Sciatic nerve (tissue), 2 donors: ENCODE measurements at places on chromosomes 3 and 15. TPM values are rescaled to one million over a fixed set of nuclear protein-coding genes. Genes with fewer than 3 reads are reported as not detected.

- no peak for DNase-seq
Observed at GRCh38 chr3:147407114-147407497, 763 bp upstream of the ZIC4 start.

DNA sequence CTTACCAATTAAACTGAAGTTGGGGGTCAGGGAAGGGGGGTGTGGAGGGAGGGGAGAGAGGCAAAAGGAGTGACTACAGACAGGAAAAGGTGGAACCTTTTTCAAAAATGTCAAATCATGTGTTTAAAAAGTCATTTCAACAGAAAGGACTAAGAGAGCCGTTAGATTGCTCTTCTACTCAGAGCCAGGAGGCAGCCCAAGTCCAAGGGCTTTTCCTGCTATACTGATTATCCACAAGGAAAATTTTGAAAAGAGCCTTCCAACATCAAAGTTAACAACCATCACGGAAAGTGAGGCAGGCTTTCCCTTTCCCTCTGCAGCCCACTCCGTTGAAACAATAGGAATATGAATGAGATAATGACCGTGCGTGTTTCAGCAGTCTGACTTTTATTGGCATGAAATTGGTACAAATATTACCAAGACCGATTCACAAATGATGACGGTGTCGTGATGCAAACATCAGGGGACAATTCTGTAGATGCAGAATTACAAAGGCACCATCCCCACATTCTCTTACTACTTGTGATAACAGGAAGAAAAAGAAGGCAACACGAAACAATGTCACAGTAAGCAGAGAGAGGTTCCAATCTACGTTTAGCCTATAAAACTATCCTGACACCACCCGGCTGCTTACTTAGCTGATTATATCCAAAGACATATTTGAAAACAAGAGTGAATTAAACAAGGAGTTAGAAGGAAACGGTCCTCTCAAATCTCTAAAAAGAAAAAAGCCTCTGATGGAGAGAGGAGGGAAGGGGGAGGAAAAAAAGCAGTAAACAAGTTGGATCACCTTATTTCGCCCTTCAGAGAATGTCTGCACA, 453.7 kb downstream of the FOXP1 start:
- no peak for DNase-seq

- DNase-seq: peak; percentile 61
Observed at GRCh38 chr15:28456476-28457395, 76.0 kb downstream of the GOLGA8G start.

DNA sequence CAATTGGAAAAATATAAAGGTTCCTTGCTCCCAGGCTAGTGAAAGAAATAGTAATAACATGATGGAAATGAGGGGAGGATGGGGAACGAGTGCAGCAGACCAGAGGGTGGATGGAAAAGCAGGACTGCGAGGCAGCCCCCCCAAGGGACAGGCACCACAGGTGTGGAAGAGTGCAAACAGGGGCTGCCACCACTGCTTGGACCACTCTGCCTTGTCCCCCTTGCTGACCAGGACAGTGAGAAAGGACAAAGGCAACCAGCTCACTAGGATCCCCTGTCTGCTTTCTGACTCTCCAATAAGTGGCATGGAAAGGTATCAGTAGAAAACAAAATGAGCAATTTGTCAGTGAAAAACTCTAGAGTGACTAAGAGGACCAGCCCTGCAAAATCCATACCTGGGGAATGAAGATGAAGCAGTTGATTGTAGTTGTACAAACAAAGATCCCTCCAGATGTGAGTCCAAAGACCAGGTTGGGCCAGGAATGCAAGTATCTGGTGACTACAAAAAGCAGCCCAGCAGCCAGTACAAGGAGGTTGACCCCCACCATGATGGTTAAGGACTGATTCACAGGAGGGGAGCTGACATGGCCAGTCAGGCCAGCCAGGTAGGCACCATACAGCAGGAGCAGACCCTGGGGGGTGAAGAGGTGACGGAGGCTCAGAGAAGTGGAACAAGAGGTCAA, 86.6 kb upstream of the GSK3B start:
- DNase-seq: no peak

GRCh38 chr15:101501703-101502373, 12.3 kb upstream of the PCSK6 start:
- DNase-seq: peak; percentile 60

DNA sequence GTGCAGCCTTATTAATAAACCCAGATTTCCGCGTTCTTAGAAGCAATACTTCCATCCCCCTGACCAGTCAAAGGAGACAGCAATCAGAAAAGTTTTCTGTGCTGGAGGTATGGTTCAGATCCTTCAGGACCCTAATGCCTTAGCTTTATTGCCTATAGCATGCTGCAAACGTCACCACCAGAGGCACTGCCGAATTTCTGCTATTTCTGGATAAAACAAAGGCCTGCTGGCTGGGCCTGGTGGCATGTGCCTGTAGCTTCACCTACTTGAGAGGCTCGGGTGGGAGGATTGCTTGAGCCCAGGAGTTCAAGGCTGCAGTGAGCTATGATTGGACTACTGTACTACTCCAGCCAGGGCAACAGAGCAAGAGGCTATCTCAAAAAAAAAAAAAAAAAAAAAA, 407.2 kb downstream of the FOXP1 start:
- no peak for DNase-seq

DNA sequence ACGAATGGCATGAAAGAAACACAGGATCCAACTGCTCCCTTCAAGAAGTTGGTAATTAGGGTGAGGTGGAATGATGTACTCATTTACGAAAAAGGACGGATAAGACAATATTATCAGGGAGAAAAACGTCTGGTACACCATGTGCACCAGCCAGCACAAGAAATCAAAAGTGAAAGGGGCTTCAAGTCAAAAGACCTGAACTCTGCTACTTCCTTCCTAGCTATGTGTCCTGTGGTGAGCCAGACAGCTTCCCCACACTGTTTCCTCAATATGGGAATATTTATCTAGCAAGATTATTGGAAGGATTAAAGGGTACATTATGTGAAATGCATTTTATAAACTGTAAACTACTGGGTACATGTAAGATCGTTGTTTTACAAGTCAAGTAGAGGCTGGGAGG, 33.9 kb downstream of the RAB27A start:
- no peak for DNase-seq

DNA sequence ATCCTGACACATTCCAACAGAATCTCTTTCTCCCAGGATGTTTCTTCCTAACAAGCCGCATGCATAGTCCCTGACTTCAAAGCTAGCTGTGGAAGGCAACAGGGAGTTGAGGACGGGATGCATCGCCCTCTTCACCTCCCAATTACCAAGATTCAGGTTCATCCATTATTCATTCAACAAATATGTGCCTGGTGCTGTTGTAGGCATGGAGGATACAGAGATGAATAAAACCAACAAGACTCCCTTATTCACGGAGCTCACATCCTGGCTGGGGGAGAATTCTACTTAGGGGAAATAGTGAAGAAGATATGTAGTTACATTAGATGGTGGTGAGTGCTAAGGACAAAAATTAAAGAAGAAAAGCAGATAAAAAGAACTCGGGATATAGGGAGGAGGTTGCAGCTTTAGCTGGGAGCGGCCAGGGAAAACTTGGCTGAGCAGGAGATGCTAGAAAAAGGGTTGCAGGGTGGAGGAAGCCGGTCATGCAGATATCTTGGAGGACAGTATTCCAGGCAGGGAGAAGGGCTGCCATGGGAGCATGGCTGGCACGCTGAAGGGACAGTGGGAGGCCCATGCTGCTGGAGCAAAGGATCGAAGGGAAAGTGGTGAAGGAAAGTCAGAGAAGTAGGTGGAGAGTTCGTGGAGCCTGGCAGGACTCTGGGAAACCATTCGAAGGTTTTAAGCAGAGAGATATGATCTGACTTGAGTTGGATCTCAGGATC, 5.0 kb downstream of the ITGB5 start:
- no peak for DNase-seq

DNA sequence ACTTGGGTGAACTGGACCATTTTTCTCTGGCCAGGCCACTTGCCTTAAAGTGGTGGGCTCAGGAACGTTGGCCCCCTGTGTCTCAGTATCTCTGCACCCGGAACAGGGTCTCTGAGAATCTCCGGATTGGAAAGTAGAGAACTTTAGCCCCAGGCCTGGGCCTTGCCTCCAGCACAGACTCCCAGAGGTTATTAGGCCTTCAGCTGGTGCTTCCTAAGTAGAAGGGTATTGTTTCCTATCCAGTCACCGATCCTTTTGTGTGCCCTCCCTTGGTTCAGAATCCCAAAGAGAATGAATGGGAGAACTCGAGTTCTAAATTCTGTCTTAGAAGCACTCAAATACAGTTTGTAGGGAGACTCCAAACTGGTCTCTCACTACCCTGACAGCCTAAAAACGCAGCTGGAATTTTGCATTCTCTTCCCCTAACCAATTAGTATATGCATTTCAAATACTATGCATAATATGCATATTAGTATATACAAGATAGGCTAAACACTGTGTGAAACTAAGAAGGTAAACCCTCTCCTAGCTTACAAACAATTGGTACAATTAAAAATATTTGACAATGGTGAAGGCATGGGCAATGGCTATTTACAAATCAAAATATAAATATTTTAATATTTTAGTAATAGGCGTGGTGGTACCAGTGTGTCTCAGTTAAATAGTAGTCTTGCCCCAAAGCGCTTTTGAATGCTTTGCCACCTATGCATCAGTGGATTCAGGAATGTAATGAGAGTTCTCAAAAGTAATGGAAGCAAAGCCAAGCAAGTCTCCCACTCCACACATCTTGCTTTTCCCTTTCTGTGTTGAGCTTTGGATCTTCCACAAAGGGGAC, 48.5 kb upstream of the SLC4A7 start:
- no peak for DNase-seq

- no peak for DNase-seq
Observed at GRCh38 chr3:144626835-144627234, 655.2 kb downstream of the DIPK2A start.

DNA sequence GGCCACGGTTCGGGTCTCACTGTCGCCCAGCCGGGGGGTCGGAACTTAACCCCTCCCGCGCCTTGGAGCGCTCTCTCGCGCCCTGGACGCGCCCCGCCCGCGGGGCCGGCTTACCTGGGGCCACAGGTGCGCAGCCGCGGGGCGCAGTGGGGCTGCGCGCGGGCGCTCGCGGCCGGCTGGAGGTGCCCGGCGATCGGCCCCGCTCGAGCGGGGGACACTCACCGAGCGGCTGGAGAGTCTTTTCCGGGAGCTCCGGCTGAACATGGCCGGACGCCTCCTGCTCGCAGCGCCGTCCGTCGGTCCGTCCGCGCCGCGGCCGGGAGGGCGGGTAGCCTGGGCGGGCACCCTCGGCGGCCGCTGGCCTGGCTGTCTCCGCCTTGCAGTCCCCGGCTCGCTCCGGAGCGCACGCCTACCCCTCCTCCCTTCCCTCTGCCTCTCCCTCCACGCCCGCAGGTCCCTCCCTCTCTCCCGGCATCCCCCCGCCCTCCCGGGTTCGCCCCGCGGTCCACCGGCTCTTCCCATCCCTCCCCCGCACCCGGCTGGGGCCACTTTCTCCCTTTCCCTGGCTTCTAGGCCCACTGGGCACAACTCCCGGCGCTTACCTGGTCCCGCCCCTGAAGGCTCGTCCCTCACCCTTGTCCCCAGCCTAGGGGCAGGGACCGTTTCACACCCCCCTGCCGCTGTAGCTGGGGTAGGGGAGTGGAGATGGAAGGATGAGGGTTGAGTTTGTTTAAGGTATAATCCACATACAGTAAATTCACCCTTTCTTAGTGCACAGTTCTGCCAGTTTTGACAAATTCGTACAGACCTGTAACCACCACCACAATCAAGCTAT, 220.1 kb upstream of the PRICKLE2 start:
- DNase-seq: no peak

DNA sequence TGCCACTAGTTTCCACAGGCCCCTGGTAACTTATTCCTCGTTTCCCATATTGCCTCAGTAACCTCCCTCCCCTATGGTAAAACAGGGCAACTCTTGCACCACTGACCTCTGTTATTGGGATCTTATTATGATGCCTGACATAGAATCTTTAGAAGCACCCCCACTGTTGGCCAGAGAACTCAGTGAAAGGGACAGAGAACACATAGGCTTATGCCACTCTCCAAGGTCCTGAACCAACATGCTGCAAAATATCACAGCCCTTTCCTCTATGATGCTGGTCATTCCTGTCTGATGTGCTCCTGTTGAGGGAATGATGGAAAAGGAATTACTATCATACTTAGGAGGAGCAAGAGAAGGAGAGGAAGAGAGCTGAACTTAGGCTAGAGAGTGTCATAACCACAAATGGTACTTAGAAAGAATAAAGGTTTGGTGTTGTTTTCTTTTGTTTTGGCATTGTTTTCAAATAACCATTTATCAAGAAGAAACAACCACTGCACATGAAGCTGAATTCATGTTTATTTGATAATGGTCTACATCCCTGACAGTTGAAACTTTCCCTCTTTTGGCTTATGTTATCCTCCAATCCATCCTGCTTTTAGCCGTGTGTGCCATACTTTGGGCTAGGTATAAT, 330.2 kb downstream of the EPHB1 start:
- no peak for DNase-seq

GRCh38 chr15:59699810-59700431, 10.8 kb upstream of the BNIP2 start:
- DNase-seq: no peak

DNA sequence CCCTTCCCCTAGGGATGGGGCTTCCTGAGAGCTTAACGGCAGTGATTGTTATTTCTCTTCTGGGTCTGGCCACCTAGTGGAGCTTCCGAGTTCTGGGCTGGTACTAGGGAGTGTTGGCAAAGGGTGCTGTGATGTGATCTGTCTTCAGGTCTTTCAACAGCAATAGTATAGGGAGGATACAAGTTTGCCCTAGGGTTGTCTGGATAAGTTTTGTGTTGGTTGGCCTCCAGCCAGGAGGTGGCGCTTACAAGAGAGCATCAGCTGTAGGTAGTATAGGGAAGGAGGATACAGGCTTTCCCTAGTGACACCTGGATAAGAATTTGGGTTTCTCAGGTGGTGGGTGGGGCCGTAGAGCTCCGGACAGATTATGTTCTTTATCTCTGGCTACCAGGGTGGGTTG, 19.2 kb upstream of the CPOX start:
- DNase-seq: no peak

- DNase-seq: no peak
Observed at GRCh38 chr15:82135638-82136037, 89.8 kb upstream of the MEX3B start.

The MST1R gene
- total RNA-seq: 2.7 TPM

The SLC6A6 gene
- total RNA-seq: 37.5 TPM

The ATP13A5 gene
- not detected for total RNA-seq

The FBXO40 gene
- total RNA-seq: not detected

The LRTM1 gene
- total RNA-seq: not detected

The MYRIP gene
- 8.4 TPM for total RNA-seq

The ZKSCAN7 gene
- total RNA-seq: 5.7 TPM

The CLRN1 gene
- not detected for total RNA-seq

The RHOV gene
- total RNA-seq: 0.22 TPM

The AKAP13 gene
- 238 TPM for total RNA-seq

The PIGZ gene
- 5.4 TPM for total RNA-seq
